NCI-H526 (cell line): ENCODE measurements at places on chromosomes 1 and 21.
A peak's percentile ranks its signal among the peaks of the same experiment; 100 is the strongest.

GRCh38 chr1:112618114-112618720, 724 bp downstream of the ST7L start:
- peak; percentile 24 for DNase-seq

- no peak for DNase-seq
These were observed at the start of gene CYYR1 for GRCh38 chr21:26572702-26573381. Gene CYYR1 (minus strand): TSS chr21:26573286. CDS start chr21:26572940, 346 bp downstream.

- DNase-seq, result no peak
These were observed 26.2 kb downstream of the DMAP1 start for GRCh38 chr1:44239331-44239960.

GRCh38 chr1:105894006-105894405, 1162.5 kb upstream of the PRMT6 start:
- DNase-seq, result no peak

DNA sequence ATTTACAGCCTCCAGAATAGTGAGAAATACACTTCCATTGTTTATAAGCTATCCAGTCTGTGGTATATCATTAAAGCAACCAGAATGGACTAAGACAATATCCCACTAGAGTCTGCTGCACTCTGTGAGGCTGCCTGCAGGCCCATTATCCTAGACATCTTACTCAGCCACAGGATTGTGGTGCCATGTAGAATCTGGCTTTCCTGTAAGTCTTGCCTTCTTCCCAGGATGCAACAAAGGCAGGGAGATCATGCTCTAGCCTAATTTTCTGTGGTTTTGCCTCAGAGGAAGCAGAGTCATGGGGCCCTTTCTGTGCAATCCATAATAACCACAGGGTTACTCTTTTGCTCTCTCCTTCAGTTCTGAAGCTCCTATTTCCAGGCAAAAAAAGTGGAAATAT, 299.1 kb upstream of the DEPDC1 start:
- no peak for DNase-seq
